ENCODE measurements at places on chromosomes 12 and 14.

DNA sequence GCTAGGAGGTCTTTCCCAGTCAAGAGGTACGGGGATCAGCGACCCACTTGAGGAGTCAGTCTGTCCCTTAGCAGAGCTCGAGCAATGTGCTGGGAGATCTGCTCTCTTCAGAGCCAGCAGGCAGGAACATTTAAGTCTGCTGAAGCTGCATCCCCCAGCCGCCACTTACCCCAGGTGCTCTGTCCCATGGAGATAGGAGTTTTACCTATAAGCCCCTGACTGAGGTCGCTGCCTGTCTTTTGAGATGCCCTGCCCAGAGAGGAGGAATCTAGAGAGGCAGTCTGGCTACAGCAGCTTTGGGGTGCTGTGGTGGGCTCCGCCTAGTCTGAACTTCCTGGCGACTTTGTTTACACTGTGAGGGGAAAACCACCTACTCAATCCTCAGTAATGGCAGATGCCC, 874.9 kb upstream of the FLRT2 start:
- no peak for DNase-seq

DNA sequence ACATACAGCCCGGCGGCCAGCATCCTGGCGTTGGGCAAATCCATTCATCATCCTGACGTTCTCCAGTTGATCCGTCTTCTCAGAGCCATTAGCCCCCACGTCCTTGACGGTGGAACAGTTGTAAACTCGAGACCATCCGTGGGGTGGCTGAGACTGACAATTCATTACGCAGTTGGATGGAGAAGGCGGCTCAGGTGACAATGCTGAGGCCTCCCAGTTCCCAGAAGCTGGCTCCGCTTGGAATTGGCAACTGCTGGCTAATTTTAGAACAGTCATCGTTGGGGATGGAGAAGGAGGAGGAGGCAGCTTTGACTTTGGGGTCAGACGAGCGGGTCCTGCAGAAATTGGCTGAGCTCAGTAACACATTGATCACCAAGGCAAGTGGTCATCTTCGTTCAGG, 186.5 kb downstream of the PHETA1 start:
- no peak for DNase-seq

GRCh38 chr14:65709576-65709975, 297.0 kb downstream of the FUT8 start:
- no peak for DNase-seq

GRCh38 chr14:23602181-23603095, 23.8 kb upstream of the JPH4 start:
- DNase-seq = no peak

GRCh38 chr12:85152311-85152729, 116.2 kb downstream of the LRRIQ1 start:
- no peak for DNase-seq

- DNase-seq = no peak
Observed at GRCh38 chr12:28610401-28611114, 420.3 kb downstream of the CCDC91 start.

- DNase-seq = no peak
Observed at GRCh38 chr12:2212537-2212936, 159.8 kb downstream of the CACNA1C start.

- no peak for DNase-seq
Observed at GRCh38 chr12:80979816-80980215, 42.1 kb upstream of the LIN7A start.

GRCh38 chr12:13843841-13844240, 137.6 kb downstream of the GRIN2B start:
- DNase-seq = no peak

DNA sequence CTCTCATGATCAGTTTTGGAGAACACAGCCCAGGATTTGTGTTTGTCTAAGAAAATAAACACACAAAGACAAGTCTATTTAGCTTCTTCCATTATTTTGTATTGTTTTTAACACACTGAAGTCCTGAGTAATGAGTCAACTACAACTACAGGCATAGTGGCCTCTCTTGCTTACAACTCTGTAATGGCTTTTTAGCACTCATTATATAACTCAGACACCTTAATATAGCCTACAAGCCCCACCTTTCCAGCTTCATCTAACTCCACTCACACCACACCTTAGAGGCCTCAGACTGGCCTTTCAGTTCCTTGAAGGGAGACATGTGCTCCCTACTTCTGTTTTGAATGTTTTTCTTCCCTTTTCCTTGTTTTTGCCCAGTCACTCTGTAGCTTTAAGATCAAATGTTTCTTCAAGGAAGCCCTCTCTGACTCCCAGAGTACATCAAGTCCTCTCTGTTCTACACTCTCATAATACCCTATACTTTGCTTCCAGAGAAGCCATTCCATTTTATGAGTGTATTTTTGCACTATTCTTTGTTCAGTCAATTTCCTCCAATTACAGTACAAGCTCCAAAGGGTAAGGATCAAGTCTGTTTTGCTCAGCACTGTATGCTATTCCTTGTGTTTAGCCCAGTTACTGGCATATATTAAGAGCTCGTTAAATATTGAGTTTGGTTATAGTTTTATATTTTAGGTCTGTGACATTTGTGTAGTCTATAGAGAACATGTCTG, 233.6 kb upstream of the ARHGAP5 start:
- DNase-seq = no peak

- no peak for DNase-seq
Observed at GRCh38 chr14:88749139-88749538, 43.6 kb downstream of the EML5 start.

DNA sequence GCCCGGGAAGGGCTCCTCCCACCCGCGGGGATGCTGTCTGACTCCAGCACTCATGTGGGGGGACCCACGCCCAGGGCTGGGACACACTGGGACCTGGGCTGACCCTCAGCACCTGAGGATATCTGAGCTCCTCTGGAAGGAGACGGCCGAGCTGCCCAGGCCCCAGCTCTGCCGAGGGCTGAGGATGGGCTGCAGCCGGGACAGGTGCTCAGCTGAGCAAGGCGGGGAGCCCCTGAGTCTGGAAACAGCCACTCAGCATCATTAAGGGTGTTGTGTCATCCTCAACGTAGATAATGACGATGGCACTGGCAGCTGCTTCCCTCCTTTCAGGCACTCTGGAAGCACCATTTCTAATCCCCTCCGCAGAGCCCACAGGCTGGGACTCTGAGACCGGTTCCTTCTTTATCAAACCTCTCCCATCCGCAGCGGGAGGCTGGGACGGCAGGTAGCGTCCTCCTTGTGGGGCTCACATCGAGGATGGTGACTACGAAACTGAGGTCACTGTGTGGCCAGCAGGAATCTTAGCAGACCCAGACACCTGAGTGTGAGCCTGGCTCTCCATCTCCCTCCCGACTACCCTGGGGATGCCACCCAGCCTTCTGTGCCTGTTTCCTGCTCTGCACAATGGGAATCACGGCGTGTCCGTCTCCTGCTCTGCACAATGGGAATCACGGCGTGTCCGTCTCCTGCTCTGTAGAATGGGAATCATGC, 26.7 kb upstream of the SFSWAP start:
- DNase-seq = no peak

GRCh38 chr12:97748298-97748697, 285.7 kb downstream of the RMST start:
- no peak for DNase-seq

DNA sequence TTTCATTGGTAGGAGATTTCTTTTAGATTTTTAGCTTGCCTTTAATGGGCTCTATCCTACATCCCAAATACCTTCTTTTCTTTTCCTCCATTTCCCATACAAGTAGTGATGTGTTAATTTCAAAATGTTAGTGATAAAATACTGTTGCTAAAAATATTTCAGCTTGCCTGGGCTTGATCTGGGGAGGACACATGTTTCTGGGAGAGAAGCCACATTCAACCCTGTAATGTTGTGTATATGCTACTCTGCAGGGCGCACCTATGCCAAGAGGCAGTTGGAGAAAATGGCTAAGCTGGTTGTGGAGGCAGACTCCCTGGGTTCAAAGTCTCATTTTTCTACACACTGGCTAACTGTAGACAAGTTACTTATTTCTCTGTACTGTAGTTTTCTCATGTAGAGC, 26.3 kb downstream of the FLRT2 start:
- DNase-seq = no peak

All from right forelimb (tissue), 1 donor.